ENCODE measurements at places on chromosomes 13 and 19.

GRCh38 chr13:94712812-94713560 lies 641 bp upstream of the SOX21 start:
- H3K36me3 ChIP-seq: peaks cover 4% of the 10 kb centered on the region
- peak overlapping the region; percentile 91 for H3K27ac ChIP-seq
- peak overlapping the region; percentile 99 for H3K4me3 ChIP-seq
- no peaks in the 10 kb centered on the region for H3K27me3 ChIP-seq

- H3K36me3 ChIP-seq: no peaks in the 10 kb centered on the region
- H3K27ac ChIP-seq: no peak overlapping the region
- H3K4me3 ChIP-seq: no peak overlapping the region
- H3K4me1 ChIP-seq: no peaks in the 10 kb centered on the region
These were observed 40.7 kb downstream of the PSG11 start for GRCh38 chr19:42985588-42985987.

- H3K27me3 ChIP-seq: no peaks in the 10 kb centered on the region
- no peak for DNase-seq
- no peaks in the 10 kb centered on the region for H3K36me3 ChIP-seq
- H3K27ac ChIP-seq: no peak overlapping the region
- no peak overlapping the region for H3K4me3 ChIP-seq
These were observed 181.1 kb downstream of the TSHZ3 start for GRCh38 chr19:31168106-31168625.

DNA sequence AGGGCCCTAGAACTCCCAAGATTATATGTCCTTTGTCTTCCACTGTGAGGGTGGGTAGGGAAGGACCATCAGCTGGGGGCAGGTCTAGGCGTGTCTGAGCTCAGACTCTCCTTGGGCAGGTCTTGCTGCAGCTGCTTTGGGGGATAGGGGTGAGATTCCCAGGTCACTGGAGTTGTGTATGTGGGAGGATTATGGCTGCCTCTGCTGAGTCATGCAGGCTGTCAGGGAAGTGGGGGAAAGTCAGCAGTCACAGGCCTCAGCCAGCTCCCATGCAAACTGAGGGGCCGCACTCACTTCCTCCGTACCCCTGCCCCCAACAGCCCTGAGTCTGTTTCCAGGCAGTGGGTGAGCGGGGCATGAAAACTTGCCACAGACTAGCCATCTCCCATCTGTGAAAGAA lies 600.8 kb downstream of the DIAPH3 start:
- no peaks in the 10 kb centered on the region for H3K4me1 ChIP-seq
- no peak for DNase-seq
- H3K27me3 ChIP-seq: no peaks in the 10 kb centered on the region
- H3K36me3 ChIP-seq: no peaks in the 10 kb centered on the region
- H3K4me3 ChIP-seq: no peak overlapping the region

DNA sequence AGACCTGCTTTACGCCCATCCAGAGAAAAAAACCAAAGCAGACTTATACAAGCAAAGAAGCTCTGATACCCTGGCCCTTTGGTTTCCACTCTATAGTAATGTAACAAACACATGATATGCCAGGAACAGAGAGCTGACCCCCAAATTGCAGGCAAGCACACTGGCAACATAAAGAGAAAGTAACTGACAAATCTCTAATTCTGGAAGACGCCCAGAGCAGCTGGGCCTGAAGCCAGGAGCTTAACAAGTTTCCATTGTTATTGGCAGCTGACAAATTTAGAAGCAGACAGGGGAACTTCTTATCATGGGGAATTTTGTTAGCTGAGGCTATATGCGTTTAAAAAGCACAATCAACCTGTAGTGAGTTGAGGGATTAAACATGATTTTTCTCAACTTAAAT lies 158.0 kb downstream of the DLEU7 start:
- no peaks in the 10 kb centered on the region for H3K36me3 ChIP-seq
- no peak for DNase-seq
- H3K27me3 ChIP-seq: no peaks in the 10 kb centered on the region
- H3K27ac ChIP-seq: peak overlapping the region; percentile 29
- H3K4me1 ChIP-seq: no peaks in the 10 kb centered on the region
- H3K4me3 ChIP-seq: no peak overlapping the region

DNA sequence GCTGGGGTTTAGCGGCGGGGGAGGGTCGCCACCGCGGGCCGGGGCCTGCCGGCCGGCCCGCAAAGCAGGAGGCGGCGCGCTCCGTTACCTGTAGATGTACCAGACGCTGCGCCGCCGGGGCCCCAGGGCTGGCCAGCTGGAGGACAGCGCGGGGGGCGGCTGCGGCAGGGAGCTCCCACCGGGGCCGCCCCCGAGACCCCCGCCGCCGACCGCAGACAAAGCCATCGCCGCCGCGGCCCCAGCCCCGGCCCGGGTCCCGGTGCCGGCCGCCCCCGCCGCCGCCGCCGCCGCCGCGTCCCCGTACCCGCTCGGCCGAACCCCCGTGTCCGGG lies 24.8 kb downstream of the SHANK1 start:
- H3K36me3 ChIP-seq: no peaks in the 10 kb centered on the region
- no peak for DNase-seq
- H3K27ac ChIP-seq: no peak overlapping the region
- no peaks in the 10 kb centered on the region for H3K27me3 ChIP-seq
- H3K4me3 ChIP-seq: peak overlapping the region; percentile 39

GRCh38 chr13:45303866-45304265 lies 37.1 kb downstream of the TPT1 start:
- H3K4me1 ChIP-seq: peaks cover 1% of the 10 kb centered on the region
- no peak for DNase-seq
- no peaks in the 10 kb centered on the region for H3K36me3 ChIP-seq

GRCh38 chr19:18193388-18194180 lies 566 bp downstream of the MPV17L2 start:
- H3K27ac ChIP-seq: peak overlapping the region; percentile 54
- H3K36me3 ChIP-seq: peaks cover 27% of the 10 kb centered on the region
- H3K4me1 ChIP-seq: peaks cover 7% of the 10 kb centered on the region
- no peaks in the 10 kb centered on the region for H3K27me3 ChIP-seq
- H3K4me3 ChIP-seq: peak overlapping the region; percentile 94
- DNase-seq: no peak

DNA sequence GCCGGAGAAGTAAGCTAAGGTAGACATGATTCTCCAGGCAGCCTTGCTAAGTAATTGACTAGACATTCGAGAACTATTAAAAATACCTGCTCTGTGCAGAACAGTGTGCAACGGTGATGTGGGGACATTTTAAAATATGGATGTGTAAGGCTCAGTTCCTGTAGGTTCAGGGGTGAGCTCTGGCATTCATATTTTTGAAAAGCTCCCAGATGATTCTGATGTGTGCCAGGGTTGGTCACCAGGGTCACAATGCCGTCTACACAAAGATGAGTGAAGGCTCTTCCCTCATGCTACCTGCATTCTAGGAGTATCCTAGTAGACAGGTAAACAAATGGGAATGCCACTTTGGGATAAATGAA lies 702 bp upstream of the EPSTI1 start:
- DNase-seq: no peak
- H3K27me3 ChIP-seq: no peaks in the 10 kb centered on the region
- H3K4me3 ChIP-seq: no peak overlapping the region
- no peaks in the 10 kb centered on the region for H3K36me3 ChIP-seq
- H3K4me1 ChIP-seq: peaks cover 1% of the 10 kb centered on the region

DNA sequence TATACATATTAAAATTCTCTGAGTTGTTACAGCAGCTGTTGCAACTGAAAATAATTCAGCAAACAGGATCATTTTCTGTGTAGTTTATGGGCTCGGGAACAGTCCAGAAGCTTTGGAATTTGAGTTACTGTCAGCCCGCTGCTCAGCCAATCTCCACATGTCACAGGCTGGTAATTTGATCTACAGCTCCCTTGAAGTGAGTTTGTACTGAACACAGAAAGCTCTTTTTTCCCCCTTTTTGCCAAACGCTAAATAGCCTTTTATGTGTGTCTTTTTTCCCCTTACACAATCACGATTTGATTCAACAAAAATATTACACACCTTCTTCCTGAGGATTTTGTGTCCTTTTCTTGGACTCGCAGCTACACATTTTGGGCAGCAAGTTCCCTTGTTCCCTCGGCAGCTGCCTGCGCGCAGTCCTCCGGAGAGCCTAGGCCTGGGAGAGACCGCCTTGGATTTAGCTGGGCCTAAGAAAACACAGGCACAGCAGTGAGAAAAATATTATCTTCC lies 371.4 kb downstream of the KCNRG start:
- no peak overlapping the region for H3K4me3 ChIP-seq
- peak; percentile 24 for DNase-seq
- peak overlapping the region; percentile 12 for H3K27ac ChIP-seq
- no peaks in the 10 kb centered on the region for H3K27me3 ChIP-seq
- H3K36me3 ChIP-seq: no peaks in the 10 kb centered on the region
- H3K4me1 ChIP-seq: peaks cover 4% of the 10 kb centered on the region

GRCh38 chr19:18762125-18763023 lies 28.7 kb downstream of the COMP start:
- DNase-seq: no peak
- H3K27ac ChIP-seq: no peak overlapping the region
- H3K36me3 ChIP-seq: no peaks in the 10 kb centered on the region
- H3K4me3 ChIP-seq: no peak overlapping the region
- no peaks in the 10 kb centered on the region for H3K27me3 ChIP-seq
- H3K4me1 ChIP-seq: no peaks in the 10 kb centered on the region

DNA sequence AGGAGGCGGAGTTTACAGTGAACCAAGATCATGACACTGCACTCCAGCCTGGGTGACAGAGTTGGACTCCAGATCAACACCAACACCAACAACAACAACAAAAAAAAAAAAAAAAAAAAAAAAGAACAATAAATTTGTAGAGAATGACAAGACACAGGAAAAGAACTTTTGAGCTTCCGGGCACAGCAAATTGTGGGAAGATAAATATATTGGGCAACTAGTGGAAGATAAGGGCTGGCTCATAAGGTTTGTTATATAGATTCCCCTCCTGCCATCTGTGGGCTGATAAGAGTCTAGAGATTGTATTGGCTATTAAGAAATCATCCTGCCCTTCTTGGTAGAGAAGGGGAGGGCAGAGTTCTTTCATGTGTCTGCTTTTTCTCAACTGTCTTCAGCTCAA lies 33.1 kb upstream of the CYP2S1 start:
- no peaks in the 10 kb centered on the region for H3K36me3 ChIP-seq
- no peak for DNase-seq
- no peak overlapping the region for H3K4me3 ChIP-seq
- no peaks in the 10 kb centered on the region for H3K4me1 ChIP-seq
- no peak overlapping the region for H3K27ac ChIP-seq

DNA sequence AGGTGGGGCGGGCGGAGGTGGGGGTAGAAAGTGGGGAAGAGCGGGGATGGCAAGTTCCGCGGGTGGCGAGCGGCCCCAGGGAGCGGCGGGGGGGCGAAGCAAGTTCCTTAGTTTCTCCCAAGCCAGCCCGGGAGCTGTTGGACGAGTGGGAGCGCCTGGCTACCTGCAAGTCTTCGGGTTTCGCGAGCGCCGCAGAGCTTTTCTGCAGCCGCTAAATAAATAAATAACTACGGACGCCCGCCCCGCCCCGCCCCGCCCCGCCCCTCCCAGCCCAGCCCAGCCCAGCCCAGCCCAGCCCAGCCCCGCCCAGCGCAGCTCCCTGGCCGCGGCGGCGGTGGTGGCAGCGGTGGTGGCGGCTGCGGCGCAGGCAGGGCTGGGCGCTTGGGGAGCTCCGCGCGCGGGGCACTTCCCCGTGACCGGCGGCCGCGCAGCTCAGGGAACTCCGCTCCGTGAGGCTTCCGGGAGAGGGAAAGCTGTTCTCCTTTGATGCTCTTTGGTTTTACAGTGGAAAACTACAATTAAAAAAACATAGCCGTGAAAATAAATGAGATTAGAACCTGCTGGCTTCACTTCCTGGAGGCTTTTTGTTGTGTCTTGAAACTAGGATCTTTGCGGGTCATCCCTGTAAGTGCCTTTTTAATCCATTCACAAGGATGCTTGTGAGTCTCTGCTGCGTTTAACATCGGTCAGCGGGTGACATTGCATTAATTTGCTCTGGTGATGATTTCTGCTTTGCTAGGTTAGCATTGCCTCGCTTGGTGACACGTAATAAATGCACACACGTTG lies at the start of gene UBE2L5:
Gene UBE2L5, plus strand, starts transcription at position 440 of the 786 bp plus-strand sequence. CDS start 5,498 bp downstream, outside the sequence.
- peak; percentile 66 for DNase-seq
- H3K4me3 ChIP-seq: peak within 1 kb of the TSS; percentile 86
- peaks cover 74% of the 10 kb centered on the region for H3K27me3 ChIP-seq
- no peaks in the 10 kb centered on the region for H3K36me3 ChIP-seq

DNA sequence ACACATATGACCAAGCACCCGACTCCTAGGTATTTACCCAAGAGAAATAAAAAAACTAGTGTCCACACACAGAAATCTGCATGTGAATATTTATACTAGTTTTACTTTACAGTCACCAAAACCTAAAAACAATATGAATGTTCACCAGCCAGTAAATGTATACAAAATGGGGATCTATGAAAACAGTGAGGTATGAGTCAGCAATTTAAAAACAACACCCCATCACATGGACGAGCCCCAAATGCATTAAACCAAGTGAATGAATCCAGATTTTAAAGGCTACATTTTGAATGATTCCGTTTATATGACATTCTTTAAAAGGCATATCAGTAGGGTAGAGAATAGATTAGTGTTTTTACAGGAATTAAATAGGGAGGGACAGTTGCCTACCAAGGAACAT lies 22.1 kb downstream of the SIGLEC7 start:
- H3K4me1 ChIP-seq: no peaks in the 10 kb centered on the region
- no peak for DNase-seq
- no peaks in the 10 kb centered on the region for H3K36me3 ChIP-seq
- no peak overlapping the region for H3K4me3 ChIP-seq
- no peaks in the 10 kb centered on the region for H3K27me3 ChIP-seq

- no peaks in the 10 kb centered on the region for H3K36me3 ChIP-seq
- no peak overlapping the region for H3K27ac ChIP-seq
- no peaks in the 10 kb centered on the region for H3K27me3 ChIP-seq
- DNase-seq: no peak
These were observed 9.6 kb upstream of the TNFRSF19 start for GRCh38 chr13:23560571-23561089.

- no peak for DNase-seq
- H3K27me3 ChIP-seq: no peaks in the 10 kb centered on the region
- no peak overlapping the region for H3K4me3 ChIP-seq
- peak overlapping the region; percentile 46 for H3K27ac ChIP-seq
- H3K4me1 ChIP-seq: no peaks in the 10 kb centered on the region
- H3K36me3 ChIP-seq: peaks cover 59% of the 10 kb centered on the region
These were observed 19.6 kb downstream of the MPND start for GRCh38 chr19:4362831-4363545.

- peaks cover 10% of the 10 kb centered on the region for H3K4me1 ChIP-seq
- H3K27ac ChIP-seq: no peak overlapping the region
- no peaks in the 10 kb centered on the region for H3K36me3 ChIP-seq
These were observed 915 bp downstream of the SHC2 start for GRCh38 chr19:459724-460511.

GRCh38 chr13:74886502-74886901 lies 595.5 kb downstream of the TBC1D4 start:
- H3K36me3 ChIP-seq: no peaks in the 10 kb centered on the region
- DNase-seq: no peak
- H3K27me3 ChIP-seq: no peaks in the 10 kb centered on the region

GRCh38 chr13:109418111-109418510 lies 368.3 kb downstream of the IRS2 start:
- DNase-seq: no peak
- no peaks in the 10 kb centered on the region for H3K36me3 ChIP-seq
- H3K4me3 ChIP-seq: no peak overlapping the region
- H3K27me3 ChIP-seq: no peaks in the 10 kb centered on the region
- H3K4me1 ChIP-seq: no peaks in the 10 kb centered on the region

- H3K4me3 ChIP-seq: no peak overlapping the region
- no peak overlapping the region for H3K27ac ChIP-seq
- no peaks in the 10 kb centered on the region for H3K4me1 ChIP-seq
- DNase-seq: no peak
These were observed 13.4 kb upstream of the SYT5 start for GRCh38 chr19:55193481-55193880.

- H3K4me3 ChIP-seq: no peak overlapping the region
- no peak overlapping the region for H3K27ac ChIP-seq
- H3K4me1 ChIP-seq: peaks cover 21% of the 10 kb centered on the region
- no peak for DNase-seq
These were observed 23.7 kb downstream of the SH3GL1 start for GRCh38 chr19:4376671-4376990.

Data from neuronal stem cell (in vitro differentiated cells).